Cortex of kidney (tissue), 1 donor: ENCODE measurements at places on chromosomes 7 and 10.

GRCh38 chr7:45155357-45155900, 2.2 kb upstream of the RAMP3 start:
- DNase-seq, result no peak

DNA sequence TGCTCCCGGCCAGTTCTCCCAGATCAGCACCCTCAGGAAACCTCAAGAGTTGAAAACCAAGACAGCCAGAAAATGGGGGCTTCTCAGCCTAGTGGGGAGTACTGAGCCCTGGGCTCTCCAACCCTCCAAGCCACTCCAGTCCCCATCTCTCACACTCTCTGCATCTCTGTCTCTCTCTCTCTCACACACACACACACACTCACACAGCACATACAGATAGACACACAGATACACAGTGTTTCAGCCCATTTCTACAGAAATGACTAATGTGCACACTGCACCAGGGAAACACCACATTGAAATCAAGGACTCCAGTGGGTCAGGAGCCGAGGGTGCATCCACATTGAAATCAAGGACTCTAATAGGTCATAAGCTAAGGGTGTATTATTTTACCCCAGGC, 107.5 kb downstream of the MKI67 start:
- no peak for DNase-seq

- DNase-seq, result no peak
Observed at GRCh38 chr7:140126435-140127034, 50.2 kb downstream of the KDM7A start.

DNA sequence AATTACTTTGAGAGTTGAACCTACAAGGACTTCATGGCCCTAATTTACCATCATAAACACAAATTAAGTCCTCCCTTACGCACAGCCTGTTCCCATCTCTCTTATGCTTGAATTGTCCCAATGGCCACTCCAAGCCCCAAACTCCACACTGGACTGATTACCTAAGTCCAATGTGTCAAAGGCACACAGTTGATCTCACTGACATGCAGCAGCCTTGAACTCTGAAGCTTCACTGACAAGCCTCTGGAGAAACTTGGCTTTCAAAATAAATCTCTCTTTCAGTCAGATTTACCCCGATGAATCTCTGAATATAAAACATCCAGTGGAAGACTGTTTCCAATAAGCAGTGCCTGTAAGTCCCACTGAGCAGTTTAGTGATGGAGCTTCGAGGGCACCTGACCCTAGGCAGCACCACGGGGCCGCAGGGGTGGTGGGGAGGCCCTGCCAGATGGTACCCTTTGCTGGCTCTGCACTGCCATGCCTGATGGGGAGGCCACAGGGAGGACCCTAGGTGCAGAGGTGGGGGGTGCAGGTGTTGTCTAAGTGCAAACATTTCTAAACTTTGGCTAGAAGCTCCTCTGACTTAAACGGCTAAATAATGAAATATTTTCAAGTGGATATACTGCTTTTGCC, 3.3 kb upstream of the MAT1A start:
- no peak for DNase-seq

GRCh38 chr7:74271742-74272141, 17.5 kb upstream of the CLIP2 start:
- DNase-seq, result no peak

GRCh38 chr10:129305046-129305445, 162.0 kb upstream of the MGMT start:
- DNase-seq, result no peak

- DNase-seq, result no peak
Observed at GRCh38 chr10:3148994-3149393, 23.6 kb downstream of the PITRM1 start.

DNA sequence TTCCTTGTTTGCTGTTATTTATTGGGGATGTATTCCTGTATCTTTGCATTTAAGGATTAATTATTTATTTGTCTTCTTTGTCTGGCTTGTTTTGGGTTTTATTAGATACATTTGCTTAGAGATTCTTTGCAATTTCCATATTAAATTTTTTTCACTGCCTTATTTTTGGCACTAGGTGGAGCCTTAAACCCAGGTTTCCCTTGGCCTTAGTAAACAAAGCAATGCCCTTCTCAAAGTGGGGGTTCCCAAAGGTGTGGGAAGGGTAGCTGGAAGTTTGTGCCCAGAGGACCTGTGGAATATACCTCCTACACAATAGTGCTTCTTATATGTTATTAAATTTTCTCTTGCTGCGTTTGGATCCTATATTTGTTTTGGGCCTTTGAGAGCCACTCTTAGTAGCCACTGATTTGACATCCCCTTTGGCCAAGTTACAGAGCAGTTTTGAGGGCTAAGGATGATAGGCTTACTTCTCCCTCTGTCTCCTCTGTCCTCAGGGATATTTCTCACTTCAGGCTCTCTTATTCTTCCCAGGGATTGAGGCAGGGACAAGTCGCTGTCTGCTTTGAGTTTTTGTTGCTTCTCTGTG, 162.3 kb downstream of the ITGB1 start:
- no peak for DNase-seq

DNA sequence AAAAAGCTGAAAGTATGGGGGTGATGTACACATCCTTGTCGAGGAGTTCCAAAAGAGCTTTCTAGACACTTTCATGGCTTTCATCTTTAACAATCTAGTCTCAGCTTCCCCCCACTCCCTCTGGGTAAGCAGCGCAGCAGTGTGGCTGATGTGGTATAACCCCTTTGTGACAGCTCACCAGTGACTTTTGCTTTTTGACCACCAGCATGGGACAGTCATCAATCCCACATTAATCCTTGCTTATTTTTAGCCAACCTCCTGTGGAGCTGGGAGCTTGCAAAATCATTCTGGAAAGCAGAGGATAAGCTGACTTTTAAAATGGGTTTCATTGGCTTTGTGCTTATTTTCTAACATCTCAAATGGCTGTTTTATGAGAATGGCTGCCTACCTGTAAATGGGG, 272.7 kb downstream of the HDAC9 start:
- no peak for DNase-seq

DNA sequence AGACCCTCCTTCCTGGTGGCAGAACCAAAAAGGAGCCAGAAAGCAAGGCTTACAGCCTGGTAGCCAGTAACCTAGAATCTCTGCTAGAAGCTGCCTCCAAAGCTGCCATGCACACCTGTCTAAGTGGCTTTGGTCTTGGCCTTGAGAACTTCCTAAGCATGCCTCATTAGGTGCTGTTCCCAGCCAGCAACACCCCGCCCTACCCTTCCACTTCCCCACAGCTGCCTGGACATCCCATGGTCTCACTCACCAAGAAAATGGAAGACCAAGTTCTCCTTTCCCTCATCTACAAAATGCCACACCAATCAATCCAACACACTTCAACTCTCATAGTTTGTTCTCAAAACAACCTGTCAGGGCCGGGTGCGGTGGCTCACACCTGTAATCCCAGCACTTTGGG, 4.2 kb downstream of the PSAP start:
- no peak for DNase-seq

DNA sequence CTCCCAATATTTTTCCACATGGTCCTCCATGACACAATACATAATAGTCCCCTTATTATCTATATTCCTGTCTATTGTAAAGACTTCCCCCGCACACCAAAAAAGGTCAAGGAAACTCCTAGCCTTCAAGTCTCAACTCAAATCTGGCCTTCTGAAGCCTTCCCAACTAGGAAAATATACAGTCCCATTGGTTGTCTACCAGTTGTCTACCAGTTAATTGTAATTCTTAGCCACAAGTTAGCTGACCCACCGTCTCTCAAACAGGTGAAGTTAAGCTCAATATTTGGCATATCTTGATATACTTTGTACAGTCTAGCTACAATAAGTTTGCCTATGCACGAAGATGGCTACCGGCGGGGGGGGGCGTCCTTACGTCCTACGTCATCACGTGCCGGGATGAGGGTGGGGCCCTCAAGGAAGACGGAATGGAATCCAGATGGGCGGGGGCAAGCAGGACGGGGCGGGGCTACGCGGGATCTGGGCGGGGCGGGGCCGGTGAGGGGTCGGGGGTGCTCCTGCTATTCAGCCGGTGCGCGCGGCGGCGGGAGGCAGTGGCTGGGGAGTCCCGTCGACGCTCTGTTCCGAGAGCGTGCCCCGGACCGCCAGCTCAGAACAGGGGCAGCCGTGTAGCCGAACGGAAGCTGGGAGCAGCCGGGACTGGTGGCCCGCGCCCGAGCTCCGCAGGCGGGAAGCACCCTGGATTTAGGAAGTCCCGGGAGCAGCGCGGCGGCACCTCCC, at the start of gene AHR:
AHR (plus strand) TSS at position 551 of the 738 bp plus-strand sequence. CDS start 613 bp downstream, outside the sequence.
- DNase-seq, result no peak

DNA sequence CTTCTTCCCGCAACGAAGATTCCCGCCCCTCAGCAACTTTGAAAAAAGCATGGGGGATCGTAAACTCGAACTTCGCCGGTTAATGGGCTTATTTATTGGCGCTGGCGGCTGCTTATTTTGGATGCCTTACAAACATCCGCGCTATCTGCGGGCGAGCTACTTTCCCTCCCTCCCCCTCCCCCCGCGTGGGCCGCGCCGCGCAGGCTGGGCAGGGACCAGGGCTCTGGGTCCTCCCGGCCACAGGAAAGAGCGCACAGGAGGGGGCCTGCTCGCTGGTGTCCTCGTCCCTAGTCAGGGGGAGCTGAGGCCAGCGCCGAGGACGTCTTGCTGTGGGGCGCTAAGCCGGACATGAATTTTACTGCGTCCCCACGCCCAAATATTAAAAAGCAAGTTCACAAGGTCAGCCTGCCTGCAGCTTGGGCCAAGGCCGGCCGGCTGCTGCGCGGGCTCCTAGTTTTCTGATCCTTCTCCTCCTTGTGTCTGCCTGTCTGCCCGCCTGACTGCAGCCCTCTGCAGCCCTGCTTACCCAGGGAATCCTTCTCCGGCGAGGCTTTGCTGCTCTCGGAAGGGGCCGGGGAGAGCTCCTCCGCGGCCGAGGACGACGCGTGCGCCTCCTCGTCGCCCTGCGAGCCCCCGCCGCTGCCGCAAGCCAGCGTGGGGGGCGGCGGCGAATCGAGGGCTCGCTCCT, 1.2 kb downstream of the HOXA10 start:
- no peak for DNase-seq

DNA sequence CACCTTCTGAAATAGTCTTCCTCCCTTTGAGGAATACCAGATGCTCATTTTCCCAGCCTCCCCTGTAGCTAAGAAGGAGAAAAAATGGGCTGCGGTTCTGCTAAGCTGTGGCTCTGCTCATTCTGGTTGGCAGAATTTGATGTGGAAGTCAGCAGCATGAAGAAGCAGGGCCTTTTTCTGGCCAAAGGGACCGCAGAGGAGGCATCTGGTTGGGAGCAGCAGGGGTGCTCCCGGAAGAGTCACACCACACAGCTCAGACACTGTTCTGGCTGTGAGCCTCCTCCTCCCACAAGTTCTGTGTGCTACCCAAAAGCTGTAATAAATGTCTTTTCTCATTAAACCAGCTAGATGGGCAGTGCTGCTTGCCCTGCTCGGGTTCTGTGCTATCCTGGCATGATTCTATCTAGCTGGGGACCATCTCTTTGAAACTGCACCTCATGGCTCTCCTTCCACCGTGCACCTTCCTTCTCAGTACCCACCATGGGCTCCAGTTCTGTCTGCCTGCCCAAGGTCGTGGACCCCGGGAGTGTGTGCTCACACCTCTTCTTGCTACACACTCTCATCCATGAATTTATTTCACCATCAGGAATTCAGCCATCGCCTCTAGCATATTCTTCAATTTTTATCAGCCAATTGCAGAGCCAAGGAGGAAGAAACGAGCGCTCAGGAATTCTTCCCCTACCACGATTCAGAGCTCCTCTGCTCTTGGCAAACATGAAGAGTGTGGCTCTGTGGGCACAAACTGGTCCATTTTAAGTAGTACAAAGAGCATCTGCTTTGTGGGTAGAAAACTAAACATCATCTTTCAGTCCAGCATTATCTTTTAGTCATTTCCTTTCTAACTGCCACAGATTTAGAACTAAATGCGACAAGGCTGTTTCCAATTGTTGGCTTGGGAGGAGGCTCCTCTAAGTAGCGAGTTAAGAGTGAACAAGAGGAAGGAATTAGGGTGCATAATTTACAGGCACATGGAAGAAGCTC, 76.9 kb downstream of the FAM171A1 start:
- no peak for DNase-seq
